ENCODE measurements at places on chromosomes 6 and 20.

DNA sequence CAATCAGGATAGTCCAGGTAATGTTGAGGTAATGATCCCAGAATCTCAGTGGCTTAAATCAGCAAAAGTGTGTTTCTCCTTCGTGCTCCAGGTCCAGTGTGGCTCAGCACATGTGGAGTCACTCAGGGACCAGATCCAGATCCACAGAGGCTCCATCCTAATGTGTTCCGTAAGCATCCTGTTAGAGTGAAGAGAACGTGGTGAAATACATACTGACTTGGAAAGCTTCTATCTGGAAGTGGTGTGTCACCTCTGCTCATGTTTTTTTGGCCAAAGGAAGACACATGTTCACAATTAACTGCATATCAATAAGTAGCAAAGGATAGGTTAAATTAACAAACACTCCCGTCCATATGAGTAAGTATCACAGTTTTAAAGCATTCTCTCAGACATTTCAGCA is 26.8 kb upstream of the PREP start:
- DNase-seq: no peak

GRCh38 chr6:108083349-108083748 is 8.8 kb upstream of the OSTM1 start:
- DNase-seq: no peak

- no peak for DNase-seq
Observed at GRCh38 chr6:159959165-159959975, 9.5 kb upstream of the IGF2R start.

- no peak for DNase-seq
Observed at GRCh38 chr6:170381562-170381961, 75.0 kb downstream of the FAM120B start.

DNA sequence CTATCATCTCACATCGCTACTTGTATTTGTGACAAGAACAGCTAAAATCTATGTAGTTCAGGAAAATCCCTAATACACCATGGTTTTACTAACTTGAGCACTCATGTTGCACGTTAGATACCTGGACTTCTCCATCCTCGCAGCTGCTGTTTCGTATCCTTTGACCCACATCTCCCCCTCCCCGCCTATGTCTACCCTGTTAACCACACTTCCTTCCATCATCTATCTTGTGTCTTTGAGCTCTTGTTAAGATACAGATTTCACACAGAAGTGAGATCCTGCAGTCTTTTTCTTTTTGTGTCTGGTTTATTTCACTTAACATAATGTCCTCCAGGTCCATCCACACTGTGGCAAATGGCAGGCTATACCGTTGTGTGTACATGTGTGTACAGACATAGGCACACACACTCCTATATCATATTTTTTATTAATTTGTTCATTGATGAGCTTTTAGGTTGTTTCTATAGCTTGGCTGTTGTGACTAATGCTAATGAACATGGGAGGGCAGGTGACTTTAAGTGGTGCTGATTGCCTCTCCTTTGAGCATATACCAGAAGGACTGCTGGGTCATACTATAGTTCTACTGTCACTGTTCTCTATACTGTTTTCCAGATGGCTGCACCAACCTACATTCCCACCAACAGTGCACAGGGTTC is 117.8 kb downstream of the WDR27 start:
- DNase-seq: no peak

DNA sequence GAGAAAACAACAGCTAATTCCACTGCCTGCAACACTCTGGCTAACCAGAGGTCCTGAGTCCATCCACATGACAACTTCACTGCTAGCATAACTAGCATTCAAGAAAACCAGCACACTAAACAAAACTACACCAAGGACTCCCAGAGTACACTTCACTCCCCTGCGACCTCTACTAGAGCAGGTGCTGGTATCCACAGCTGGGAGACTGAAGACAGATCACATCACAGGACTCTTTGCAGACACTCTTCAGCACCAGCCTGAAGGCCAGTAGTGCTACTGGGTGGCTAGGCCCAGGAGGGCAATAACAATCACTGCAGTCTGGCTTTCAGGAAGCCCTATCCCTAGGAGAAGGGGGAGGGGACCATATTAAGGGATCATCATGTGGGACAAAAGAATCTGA is 54.4 kb upstream of the MYB start:
- DNase-seq: no peak

DNA sequence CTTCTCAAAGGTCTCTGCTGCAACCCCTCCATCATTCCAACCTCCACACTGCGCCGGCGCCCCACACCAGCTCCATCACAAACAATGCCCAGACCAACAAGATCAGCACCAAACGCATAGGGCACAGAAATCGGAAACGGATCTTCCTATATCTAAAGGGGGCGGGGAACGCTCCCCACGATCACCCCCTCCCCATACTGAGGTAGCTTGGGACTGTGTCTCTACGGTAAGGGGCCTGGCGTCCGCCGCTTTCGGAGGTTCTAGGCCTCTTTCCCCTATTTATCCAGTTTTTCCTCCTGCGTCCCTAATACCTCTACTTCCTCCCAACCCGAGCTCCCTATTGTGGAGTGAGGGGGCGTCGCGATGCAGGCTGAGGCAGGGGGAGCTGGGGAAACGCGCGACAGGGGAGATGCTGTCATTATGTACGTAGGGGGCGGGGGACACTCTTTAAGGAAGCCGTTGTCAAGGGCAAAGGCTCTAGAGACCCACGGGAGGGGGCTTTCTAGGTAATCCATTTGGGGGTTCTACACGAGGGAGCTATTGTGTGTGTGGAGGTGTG is 909 bp downstream of the DNAAF9 start:
- DNase-seq: peak; percentile 21

DNA sequence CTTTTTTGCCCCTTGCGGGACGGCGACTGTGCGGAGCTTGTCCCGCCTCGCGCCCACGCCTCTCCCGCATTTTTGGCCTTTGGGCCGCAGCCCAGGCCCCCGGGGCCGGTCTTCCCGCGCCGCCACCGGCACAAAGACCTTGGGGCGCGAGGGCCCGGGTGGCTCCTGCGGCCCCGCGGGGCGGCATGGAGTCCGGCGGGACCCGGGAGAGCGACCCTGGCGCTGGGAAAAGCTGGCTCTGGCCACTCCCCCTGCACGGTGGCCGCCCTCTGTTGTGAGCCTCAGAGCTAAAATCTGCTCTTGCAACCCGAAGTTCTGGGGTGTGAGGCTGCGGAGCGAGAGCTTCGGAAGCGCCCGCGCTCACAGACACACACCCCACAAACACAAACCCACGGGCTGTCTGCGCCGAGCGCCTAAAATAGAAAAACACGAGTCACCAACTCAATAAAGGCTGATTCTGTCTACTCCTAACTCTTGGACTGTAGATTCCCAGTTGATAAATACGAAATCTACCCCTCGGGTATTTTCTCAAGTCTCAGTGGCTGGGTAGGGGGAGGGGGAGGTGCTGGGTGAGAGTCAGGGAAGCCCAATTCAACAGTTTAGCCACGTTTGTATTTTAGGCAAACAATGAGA is 496 bp upstream of the BEND3 start:
- no peak for DNase-seq

GRCh38 chr6:24537771-24538385 is 43.1 kb downstream of the ALDH5A1 start:
- no peak for DNase-seq

- DNase-seq: no peak
Observed at GRCh38 chr20:36085686-36086267, 68.8 kb upstream of the EPB41L1 start.

- no peak for DNase-seq
Observed at GRCh38 chr6:158174024-158174423, 5.9 kb downstream of the GTF2H5 start.

- no peak for DNase-seq
Observed at GRCh38 chr20:61157301-61157700, 94.8 kb upstream of the CDH4 start.

DNA sequence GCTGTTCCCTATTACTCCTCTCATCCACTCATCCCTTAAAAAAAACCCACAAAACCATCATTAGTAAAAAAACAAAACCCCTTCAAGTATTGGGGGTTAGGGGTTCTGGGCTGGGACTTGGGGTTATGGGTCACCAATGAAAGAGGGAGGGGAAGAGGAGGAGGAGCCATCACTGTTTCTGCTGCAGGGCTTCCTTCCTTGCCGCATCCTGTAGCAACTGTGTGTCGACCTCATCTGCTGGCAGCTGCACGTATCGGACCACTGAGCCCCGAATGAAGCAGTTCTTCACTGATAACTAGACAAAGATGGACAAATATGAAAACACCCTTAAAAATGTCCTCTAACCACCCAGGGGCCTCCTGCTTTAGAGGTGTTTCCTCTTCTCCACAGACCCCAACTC is 2.0 kb upstream of the VARS1 start:
- DNase-seq: no peak

GRCh38 chr6:87858440-87858839 is 156.4 kb upstream of the AKIRIN2 start:
- no peak for DNase-seq

- no peak for DNase-seq
Observed at GRCh38 chr20:43680981-43681380, 14.1 kb downstream of the MYBL2 start.

- no peak for DNase-seq
Observed at GRCh38 chr20:33015114-33015484, 7.6 kb downstream of the BPIFB2 start.

- no peak for DNase-seq
Observed at GRCh38 chr6:142543606-142544005, 241.8 kb downstream of the ADGRG6 start.

- DNase-seq: no peak
Observed at GRCh38 chr6:155216312-155217046, 47.3 kb upstream of the CLDN20 start.

- DNase-seq: no peak
Observed at GRCh38 chr6:144855812-144856531, 570.8 kb downstream of the UTRN start.

DNA sequence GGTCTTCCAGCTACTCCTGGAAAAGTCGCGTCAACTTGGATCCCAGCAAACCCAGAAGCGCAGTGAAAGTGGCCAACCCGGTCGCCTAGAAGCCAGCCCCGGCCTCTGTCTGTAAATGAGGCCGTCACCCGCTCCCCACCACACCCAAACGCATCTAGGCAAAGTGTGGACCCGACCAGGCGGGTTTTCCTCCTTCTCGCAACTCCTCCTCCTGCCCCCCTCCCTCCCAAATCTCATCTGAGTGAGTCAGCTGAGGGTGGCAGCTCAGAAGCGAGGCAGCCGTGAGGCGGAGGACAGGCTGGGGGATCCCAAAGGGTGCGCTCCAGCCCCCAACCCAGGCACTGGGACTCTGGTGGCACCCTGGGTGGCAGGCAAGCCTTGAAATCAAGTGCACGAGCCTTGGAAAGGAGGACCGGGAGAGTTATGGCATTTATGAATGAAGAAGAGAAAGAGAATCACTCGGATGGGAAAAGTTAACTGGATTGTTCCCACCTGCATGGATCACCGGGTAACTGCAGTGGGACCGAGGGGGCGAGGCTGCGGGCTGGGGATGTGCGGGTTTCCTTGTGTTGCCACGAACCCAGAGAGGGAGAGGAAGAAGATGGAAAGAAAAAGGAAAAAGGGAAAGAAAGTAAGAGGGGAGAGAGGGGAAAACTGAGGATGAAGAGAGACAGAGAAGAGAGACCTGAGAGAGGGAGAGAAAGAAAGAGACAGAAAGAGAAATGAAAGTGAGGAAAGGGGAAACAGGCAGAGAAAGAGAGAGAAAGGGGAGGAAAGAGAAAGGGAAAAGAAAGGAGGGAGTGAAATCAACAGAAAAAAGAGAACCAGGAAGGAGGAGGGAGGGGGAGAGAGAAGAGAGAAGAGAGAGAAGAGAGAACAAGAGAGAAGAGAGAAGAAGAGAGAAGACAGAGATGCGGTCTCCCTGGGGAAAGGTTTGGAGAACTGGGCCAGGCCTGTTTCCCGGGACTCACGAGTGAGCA is at the start of gene APCDD1L:
TSS of gene APCDD1L (minus strand) at position 167 of the 980 bp plus-strand sequence. CDS start 692 bp downstream, outside the sequence.
- DNase-seq: no peak

Measured in activated T-cell treated with anti-CD3 and anti-CD28 coated beads, Interleukin-2, amount 50 U/mL, for 1 hour (primary cell).